ENCODE measurements at places on chromosomes 2 and 18.

DNA sequence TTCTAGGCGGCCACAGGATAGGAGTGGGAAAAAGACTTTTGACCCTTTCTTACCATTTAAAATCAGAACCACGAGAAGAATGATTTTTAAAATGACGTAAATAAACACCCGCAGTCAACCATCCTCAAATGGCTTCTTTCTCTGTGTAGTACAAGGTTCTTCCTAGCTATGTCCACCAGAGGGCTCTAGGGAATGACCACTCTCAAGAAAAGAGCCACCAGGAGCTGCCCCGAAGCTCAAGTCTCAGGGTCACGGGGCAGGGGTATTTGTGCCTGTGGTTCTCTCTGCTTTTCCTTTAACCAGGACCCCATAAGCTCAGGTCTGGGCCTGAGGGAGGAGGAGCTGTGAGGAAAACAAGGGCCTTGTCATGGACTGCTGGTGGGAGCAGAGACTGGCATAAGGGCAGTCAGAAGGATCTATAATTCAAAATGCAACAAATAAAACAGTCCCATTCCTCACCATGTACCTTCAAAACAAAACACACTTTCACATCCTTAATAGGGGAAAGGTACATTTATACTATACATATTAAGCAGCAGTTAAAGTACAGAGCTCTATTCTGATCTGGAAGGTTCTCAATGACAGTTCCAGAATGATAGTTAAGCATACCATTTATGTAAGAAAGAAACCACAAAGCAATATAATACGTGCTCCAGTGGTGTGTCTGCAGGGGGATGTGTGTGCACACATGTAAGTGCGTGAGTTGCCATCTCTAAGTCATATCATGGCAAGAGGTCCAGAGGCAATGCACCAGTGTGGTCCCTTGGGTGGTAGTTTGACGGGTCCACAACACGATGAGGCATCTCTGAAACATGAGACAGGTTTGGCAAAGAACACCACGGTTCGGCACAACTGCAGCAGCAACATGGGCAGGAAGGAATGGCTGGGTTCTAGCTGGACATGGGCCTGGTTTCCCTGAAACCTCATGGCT is 18.6 kb downstream of the LYPD1 start:
- peak; percentile 56 for DNase-seq

GRCh38 chr18:9113468-9114149 is 11.1 kb downstream of the NDUFV2 start:
- no peak for DNase-seq

GRCh38 chr2:178449700-178450523 is 1.1 kb downstream of the PRKRA start:
- peak; percentile 7 for DNase-seq

GRCh38 chr2:5740817-5741216 is 48.6 kb downstream of the SOX11 start:
- DNase-seq, result no peak

GRCh38 chr2:159073256-159073655 is 104.8 kb downstream of the TANC1 start:
- peak; percentile 56 for DNase-seq

All from EH (cell line).